Epithelial cell of prostate (primary cell): ENCODE measurements at places on chromosomes 16 and 17.

DNA sequence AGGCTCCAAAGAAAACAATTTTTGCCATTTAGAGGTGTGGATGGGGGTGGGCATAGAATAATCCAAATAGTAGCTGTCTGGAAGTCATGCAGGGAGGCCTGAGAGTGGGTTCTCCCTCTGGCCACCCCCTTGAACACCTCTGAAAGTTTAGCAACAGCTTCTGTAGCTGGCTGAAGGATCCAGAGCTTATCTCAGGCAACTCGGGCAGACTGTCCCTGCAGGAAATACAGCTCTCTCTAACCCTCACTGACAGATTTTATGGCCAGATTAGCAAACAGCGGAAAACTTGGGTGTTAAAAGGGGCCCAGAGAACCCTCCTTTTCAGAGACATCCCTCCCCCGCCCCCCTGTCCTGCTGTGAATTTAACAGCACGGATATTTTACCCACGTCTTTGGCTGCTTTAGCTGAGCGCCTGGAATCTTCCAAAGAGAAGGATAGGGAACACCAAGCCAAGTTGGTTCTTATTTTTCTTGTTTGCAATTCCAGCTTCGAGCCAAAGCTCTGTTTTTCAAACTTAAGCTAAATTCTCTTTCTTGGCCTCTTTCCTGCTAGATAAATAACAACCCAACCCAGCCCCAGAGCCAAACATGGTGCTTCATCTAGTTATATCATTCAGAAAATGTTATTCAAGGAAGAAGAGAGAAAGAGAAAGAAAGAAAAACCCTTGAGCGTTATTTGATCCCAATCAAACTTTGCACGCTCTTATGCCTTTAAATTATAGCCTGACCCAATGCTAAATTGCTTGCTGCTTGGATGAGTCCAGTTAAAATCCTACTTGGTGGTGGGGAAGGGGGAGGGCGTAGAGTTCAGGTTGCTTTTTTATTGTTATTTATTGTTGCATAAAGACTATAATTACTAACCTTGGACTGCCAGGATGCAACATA is 2.3 kb upstream of the HOXB2 start:
- DNase-seq: no peak

- DNase-seq: no peak
These were observed 13.6 kb downstream of the HEATR6 start for GRCh38 chr17:60065136-60065535.

GRCh38 chr17:82056729-82057621 is 5.3 kb downstream of the GPS1 start:
- no peak for DNase-seq

GRCh38 chr16:1536601-1537000 is 3.1 kb downstream of the TMEM204 start:
- no peak for DNase-seq

GRCh38 chr17:76504117-76504516 is 2.9 kb upstream of the RHBDF2 start:
- no peak for DNase-seq

- DNase-seq: no peak
These were observed 23.1 kb downstream of the LITAFD start for GRCh38 chr16:8905168-8905762.

DNA sequence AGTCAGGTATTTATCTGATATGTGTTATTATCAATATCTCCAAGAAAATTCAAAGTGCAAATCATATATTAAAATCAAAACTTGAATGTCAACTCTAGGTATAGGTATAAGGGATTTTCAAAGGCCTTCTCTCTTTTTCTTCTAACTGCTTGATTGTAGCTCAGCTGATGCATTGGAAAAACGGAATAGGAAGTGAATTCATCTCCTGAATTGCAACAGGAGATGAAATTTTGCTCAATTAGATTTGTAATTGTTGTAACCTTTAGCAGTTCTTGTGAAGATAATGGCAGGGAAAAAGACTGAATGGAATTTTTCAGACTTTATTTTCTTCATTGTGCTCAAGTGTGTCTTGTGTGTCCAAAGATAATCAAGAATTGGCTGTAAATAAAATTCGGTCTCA is 190.2 kb upstream of the KCNJ16 start:
- no peak for DNase-seq

DNA sequence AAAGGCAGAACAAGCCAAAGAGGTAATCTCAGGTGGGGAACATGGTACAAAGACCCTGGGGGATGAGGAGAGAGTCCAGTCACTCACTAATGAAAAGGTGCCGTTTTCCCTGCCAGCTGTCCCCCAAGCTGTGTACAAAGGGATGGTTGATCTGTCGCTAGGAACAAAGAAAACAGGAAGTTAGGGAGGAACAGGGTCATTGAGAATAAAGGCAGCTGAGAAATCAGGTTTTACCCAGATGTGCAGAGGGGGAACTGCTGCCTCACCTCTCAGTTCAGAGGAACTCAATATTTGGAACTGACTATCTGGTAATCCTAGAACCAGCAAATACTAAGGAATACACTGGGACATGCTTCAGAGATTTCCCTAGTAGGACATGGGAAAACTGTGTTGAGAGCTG is 1.5 kb downstream of the RSKR start:
- DNase-seq: no peak

GRCh38 chr17:39933912-39934311 is 6.4 kb downstream of the LRRC3C start:
- no peak for DNase-seq

- no peak for DNase-seq
These were observed 3.8 kb downstream of the SHISA6 start for GRCh38 chr17:11244776-11245175.

DNA sequence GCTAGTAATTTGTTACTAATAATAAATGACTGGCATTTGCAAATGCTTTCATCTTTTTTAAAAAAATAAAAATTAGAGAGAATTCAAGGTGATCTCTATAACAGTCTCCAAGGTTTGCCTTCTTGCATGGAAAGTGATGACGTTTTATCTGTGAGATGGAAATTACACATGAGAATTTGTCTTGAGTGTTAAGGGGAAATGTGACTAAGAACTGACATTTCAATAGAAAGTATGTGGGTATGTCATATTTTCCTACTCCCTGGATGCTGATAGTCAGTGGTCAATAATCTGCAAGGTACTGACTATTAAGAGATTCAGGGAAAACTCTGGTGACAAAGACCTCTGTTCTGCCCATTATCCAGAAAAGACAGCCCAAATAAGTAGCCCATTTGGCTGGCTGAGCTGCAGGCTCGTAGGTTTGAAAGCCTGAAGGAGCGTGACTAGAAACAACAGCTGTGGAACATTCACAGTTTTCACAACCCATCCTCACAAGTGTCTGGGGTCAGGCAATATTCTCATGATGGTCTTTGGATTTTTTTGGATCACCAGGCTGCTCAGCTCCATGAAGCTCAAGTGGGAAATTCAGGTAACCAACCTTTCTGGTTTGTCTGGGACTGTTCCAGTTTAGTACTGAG is 49.7 kb upstream of the WSCD1 start:
- DNase-seq: no peak

GRCh38 chr17:48148854-48149786 is 41.6 kb downstream of the SNX11 start:
- DNase-seq: no peak
